ENCODE measurements at places on chromosomes 7 and 10. TPM values are rescaled to one million over a fixed set of nuclear protein-coding genes. Genes with fewer than 3 reads are reported as not detected.

DNA sequence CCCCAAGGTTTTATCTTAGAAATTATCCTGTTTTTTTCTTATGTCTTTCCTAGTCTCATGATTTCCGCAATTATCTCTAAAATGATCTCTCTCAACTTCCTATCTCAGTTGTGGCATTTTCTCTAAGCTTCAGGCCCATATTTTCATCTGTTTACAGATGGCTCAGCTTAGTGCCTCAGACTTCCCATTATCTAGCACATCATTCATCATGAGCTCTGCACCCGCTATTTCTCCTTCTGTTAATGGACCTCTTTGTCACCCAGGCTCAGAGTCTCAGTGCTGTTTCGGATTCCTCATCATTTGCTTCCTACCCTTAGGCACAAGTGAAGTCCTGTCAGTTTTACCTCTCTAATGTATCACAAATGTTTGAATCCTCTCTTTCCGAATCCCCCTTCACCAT lies 84.1 kb downstream of the BMPR1A start:
- DNase-seq = no peak

DNA sequence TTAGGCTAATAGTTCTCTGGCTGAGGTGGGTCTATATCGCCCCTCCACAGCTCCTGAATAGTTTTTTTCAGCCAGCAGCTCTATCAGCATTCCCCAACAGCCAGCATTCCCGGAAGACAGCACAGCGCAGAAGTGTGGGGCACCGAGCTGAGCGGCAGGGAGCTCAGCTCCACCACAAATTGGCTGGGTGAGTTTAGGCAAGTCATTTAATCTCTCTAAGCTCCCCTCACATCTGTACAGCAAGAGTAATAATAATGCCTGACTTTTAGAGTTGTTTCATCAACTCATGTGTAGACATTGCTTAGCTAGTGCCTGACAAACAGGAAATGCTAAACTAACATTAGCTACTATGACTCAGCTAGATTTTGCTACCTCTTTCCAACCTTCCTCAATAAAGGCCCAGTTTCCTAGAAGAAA lies 247.9 kb upstream of the PTN start:
- no peak for DNase-seq

DNA sequence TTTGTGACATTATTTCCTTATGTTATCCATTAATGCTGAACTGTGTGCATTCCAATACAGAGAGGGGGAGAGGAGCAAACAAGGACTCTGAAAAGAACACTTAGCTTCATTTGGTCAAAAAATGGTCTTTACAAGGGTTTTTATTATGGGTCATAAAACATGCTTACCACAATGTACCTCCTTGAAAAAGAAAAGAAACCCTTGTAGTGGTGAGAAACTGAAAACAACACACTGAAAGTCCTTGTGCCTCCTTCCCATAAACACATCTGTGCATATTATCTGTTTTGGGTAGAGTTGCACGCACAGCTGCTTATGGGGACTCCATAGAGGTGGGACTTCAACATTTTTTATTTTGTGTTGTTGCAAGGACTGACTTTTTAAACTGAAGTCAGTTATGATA lies 98.7 kb downstream of the CDK6 start:
- no peak for DNase-seq

DNA sequence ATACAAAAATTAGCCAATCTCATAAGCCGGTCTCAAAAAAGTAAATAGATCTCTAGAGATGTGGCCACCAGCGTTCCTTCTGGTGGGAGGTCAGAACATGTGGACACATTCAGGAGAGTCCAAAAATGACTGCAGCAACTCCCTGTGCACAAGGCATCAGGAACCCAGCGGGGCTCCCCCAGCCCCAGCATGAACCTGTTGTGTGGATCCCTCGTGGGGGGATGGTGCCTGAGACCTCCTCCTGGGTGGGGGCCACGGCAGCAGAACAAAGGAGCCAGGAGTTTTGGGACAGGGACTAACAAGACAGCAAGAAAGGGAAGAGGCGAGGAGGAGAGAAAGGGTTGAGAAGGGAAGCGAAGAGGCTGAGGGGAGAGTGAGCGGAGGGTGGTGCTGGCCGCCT lies 121.8 kb downstream of the WDR37 start:
- DNase-seq = peak; percentile 39

DNA sequence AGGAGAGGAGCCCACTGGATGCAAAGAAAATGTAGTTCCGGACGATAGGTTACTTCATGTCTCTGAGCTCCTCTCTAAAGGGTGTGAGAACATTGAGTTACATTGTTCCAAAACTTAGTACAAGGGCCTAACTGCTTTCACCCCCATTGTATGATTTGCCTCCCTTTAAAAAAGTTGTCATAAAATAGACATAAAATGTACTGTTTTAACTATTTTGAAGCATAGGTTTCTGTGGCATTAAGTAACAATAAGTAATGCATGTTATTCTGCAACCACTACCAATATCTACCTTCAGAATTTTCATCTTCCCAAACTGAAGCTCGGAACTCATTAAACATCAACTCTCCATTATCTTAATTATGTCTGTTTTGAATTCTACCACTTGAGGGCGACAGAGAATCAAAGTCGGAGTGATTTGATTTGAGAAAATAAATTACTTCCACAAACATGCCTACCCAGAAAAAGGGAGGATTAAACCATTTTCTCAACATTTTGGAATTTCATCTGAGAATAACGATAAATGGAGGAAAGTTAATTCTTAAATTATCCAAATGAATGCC lies 2.7 kb downstream of the IGFBP1 start:
- peak; percentile 51 for DNase-seq

DNA sequence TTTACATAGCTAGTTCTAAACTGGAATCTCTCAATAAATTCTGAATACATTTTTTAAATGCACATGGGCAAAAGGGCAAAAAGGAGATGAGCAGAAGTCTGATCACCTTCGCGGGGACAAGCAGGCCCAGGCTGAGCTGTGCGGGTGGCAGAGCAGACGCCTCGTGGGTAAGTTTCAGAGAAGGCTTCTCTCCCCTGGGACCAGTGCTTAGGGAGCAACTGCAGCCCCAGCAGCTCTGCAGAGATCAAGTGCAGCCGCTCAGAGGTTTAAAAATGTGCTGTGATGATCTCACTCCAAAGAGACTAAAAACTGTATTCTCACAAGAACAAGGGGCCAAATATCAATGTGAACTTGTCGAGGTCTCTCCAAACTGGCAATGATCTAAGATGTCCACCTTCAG lies 264.3 kb upstream of the RNF32 start:
- no peak for DNase-seq

DNA sequence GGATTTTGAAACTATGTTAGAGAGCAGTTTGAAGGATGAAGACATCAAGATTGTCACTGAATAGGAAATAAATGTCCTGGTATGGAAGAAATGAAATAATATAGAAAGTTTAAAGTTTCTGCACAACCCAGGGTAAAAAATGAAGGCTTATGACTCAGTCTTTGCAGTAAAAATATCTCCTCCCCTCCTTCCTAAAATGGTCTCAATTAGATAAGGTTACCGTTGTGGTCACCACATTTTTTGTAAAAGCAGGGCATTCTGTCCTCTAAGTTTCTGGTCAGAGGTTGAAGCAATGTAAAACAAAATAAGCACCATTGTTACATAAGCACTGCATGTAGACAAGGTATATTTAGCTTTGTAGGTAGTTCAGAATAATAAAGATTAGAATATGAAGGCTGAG lies 403.5 kb downstream of the SUGCT start:
- DNase-seq = no peak

DNA sequence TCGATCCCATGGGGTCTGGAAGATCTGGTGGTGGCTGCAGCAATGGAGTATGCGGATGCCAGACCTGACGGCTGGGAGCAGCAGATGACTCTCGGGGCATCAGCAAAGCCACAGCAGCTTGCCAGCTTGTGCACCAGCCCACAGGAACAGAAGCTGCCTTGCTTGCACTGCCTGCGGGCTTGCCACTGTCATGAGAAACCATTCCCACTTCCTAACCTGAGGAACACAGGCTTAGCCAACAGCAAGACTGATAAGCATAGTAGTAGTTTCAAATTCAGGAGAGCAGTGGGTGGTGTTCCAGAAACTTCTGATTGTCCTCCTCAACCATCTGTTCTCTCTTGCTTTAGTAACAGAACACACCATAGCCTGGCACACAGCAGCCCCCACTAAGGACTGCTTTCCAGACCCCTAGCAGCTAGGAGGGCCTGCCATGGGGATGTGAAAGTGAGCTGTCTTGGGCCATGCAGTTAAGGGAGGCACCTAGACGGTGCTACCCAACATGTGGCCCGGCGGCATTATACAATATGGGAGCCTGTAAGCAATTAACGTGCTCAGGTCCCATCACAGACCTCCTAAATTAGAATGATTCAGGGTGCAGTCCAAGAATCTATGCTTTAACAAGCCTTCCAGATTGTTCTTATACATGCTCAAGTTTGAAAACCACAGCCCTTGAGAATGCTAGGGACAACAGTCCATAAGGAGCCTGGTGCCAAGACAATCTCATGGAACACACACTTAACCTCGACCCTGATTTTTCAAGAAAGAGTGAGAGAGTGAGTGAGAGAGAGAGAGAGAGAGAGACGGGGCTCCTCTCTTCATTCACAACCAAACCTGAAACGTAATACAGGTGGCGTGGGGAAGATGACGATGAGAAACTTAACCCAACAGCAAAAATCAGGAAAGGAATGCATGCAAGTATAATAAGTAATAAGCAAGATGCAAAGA lies 7.1 kb downstream of the ANXA11 start:
- DNase-seq = peak; percentile 3

DNA sequence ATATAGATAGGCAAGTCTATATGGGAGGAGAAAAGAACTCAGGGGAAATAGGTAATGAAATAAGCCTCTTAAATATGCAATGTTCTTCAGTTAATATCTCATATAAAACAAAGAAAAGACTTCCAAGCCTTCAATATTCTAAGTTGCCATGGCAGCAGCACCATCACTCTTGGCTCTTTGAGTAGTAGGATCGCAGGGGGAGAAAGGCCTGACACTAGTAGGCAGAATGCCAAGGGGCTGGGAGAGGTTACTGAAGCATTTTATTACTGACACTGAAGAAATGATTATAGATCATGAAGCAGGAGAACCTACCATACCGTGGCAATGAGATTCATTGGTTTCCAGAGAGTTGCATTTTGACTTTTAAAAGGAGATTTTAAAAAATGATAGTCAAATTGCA lies 193.9 kb downstream of the NXPH1 start:
- no peak for DNase-seq

DNA sequence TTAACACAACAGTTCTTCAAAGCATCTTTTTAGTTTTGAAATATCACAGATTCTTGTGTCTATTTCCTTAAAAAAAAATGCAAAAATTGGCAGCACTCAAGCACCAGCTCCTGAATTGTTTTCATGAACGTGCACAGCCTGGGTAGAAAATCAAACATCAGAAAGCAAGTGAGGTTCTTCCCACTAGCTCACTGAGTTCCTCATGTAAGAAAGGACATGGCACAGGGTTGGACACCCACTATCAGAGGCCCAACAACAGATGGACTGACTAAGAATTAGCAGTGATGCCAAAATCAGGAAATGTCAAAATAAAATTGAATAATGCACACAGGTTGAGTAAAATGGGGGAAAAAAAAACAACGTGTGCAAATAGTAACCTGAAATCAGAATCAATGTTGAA lies 146.8 kb downstream of the PCLO start:
- no peak for DNase-seq

DNA sequence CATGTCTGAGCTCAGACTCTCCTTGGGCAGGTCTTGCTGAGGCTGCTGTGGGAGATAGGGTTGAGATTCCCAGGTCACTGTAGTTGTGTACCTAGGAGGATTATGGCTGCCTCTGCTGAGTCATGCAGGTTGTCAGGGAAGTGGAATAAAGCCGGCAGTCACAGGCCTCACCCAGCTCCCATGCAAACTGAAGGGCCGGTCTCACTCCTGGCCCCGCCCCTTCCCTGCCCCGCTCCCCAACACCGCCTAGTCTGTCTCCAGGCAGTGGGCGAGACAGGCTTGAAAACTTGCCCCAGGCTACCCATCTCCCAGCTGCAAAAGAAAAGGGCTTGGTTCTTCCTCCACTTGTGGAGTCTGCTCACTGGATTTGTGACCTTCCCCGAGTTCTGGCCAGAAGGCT lies 41.6 kb upstream of the SDHAF3 start:
- DNase-seq = no peak

DNA sequence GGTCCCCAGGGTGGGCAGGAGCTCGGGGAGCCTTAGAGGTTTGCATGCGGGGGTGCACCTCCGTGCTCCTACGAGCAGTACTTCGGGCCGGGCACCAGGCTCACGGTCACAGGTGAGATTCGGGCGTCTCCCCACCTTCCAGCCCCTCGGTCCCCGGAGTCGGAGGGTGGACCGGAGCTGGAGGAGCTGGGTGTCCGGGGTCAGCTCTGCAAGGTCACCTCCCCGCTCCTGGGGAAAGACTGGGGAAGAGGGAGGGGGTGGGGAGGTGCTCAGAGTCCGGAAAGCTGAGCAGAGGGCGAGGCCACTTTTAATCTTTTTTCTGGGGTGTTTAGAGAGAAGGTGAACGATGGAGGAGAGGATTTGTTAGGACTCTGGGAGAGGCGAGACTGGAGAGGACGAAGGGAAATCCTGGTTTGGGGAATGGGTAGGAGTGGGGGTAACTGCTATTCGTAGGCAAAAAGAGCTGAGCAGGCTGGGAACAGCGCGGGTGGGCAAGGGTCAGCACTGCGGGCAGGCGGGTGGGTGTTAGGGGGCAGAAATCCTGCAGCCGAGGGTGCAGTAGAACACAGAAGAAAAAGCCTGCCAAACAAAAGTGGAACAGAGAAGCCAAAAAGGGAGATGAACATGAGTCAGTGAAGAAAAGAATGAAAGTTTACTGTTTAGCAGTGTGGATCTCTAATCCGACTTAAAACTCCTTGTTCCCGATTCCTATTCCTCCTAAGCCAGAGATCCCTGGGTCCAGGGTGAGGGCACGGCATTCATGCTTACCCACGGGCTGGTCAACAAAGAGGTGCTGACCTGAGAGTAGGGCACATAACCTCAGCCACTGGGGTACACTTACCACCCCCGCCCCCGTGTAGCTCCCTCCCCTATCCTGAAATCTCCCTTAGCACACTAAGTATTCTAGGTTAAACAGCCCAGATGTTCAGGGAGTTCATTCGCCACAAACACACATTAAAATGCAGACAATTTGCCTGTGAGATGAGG lies 26.9 kb downstream of the PRSS2 start:
- DNase-seq = peak; percentile 63

- DNase-seq = no peak
These were observed 5.7 kb upstream of the GDI2 start for GRCh38 chr10:5818894-5819293.

GIMAP1 gene
- not detected for total RNA-seq

BMPR1A gene
- total RNA-seq = 86.5 TPM

LIPN gene
- total RNA-seq = not detected
